Midbrain (tissue), 1 donor: ENCODE measurements at places on chromosomes 16 and 17.

DNA sequence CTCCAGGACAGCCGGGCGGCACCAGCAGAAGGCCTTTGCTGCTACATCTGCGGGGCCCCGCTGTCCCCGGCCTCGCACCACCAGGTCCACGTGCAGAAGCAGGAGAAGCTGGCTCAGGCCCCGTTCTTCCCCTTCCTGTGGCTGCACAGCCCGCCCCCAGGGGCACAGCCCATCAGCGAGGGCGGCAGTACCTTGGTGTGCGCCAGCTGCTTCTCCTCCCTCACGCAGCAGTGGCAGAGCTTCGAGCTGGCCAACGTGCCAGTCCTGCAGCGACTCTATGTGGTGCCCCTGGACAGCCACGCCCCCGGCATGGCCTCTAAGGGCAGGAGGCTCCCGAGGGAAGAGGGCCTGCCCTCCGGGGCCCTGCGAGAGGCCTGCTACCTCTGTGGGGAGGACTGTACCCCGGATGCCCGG, 58.3 kb upstream of the CIBAR2 start:
- DNase-seq: no peak

- DNase-seq: no peak
Observed at GRCh38 chr16:70572050-70572925, 48.7 kb downstream of the SF3B3 start.

GRCh38 chr17:50816771-50817751, 18.3 kb upstream of the WFIKKN2 start:
- peak; percentile 64 for DNase-seq

DNA sequence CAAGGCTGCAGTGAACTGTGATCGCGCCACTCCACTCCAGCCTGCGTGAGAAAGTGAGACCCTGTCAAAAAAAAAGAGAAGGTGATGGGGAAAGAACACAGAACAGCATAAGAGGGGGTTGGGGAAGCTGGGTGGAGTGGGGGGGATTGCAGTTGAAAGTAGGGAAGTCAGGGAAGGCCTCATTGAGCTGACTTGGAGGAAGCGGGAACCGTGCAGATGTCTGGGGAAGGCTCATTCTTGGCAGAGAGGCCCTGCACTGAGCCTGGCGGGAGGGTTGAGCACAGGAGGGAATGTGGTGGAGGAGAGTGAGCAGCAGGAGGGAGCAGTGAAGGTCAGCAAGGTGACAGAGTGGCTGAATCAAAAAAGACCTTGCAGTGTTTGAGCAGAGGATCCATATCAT, 26.9 kb downstream of the IL4R start:
- no peak for DNase-seq

DNA sequence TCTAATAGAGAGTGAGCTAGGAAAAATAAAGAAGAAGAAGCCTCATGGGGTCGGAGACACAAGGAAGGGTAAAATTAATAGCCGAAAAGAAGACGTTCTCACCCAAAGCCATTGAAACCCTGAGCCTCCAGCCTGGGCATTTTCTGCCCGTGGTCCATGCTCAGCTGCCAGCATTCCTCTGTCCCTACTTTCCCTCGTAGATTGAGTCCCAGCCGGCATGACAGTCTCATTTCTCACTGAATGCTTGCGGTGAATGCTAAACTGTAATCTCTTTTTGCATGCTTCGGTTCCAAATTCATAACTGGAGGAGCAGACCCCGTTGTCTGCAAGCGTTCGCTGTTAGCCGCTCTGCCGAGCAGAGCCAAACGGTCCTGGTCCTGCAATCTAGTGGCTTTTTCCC, 54.0 kb upstream of the COX10 start:
- no peak for DNase-seq

DNA sequence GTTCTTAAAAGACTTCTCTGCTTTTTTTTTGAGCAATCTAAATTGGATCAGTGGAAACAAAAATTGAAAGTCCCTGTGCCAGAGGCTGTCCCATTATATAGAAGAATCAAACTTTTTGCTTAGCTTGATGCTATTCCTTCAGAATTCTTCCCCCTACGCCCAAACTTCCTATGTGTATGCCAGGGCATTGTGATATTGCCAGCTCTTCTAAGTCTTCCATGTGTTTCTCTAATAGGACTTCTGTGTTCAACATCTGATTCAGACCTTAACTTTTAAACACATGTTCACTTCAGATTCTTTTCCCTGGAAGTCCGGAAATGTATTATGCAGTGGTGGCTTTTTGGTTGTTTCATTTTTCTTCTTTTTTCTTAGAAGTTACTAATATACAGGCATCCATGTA, 18.7 kb downstream of the PTRH2 start:
- no peak for DNase-seq

DNA sequence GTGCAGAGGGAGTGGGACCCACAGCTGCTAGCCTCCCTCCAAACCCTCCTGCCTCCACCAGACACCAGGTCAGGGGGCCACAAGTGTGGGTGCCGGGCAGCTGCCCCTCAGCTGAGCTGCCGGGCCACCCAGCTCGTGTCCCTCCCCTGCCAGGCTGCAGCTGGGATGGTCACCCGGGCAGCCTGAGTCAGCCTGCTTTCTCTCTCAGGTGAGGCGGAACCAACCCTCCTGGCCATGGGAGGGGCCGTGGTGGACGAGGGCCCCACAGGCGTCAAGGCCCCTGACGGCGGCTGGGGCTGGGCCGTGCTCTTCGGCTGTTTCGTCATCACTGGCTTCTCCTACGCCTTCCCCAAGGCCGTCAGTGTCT, 6.9 kb downstream of the SLC16A3 start:
- no peak for DNase-seq

GRCh38 chr16:29852654-29853053, 10.4 kb downstream of the CDIPT start:
- DNase-seq: no peak

- DNase-seq: no peak
Observed at GRCh38 chr17:46986366-46986765, 7.3 kb upstream of the RPRML start.
